ENCODE measurements at places on chromosomes 1 and 21. TPM values are rescaled to one million over a fixed set of nuclear protein-coding genes. Genes with fewer than 3 reads are reported as not detected.

DNA sequence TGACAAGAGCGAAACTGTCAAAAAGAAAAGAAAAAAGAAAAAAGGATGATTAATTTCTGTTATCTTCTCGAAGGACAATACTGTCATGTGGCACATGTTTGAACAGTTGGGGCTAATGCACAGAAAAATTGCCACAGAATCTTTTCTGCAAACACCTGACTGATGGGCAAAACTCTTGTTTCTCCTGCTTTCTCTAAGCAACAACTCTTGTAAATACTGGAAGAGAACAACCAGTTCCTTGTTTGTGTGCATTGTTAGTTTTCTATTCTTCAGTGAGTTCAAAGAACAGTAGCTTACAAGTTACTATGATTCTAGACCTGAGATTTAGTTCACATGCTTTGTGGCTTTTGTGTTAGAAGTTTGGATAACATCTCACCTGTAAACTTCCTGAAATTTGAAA lies 60.7 kb downstream of the CDC14A start:
- DNase-seq = no peak

- no peak for DNase-seq
Observed at GRCh38 chr1:180636138-180636537, 4.3 kb downstream of the XPR1 start.

DNA sequence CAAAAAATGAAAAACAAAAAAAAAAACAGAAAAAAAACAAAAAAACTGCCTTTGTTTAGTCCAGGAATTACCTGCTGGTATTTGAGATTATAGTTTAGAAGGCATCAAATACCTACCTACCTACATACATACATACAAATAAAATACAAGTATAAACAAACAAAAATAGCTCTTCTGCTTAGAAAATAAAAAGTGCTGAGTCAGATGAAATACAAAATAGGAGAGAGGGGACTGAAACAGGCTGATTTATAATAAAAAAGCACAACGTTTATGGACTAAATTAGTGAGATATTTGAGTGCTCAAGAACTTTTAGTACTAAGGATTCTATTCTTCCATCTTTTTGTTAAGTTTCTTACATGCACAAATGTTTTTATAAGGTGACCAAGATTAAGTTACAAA lies 980.8 kb downstream of the PLA2G4A start:
- DNase-seq = no peak

DNA sequence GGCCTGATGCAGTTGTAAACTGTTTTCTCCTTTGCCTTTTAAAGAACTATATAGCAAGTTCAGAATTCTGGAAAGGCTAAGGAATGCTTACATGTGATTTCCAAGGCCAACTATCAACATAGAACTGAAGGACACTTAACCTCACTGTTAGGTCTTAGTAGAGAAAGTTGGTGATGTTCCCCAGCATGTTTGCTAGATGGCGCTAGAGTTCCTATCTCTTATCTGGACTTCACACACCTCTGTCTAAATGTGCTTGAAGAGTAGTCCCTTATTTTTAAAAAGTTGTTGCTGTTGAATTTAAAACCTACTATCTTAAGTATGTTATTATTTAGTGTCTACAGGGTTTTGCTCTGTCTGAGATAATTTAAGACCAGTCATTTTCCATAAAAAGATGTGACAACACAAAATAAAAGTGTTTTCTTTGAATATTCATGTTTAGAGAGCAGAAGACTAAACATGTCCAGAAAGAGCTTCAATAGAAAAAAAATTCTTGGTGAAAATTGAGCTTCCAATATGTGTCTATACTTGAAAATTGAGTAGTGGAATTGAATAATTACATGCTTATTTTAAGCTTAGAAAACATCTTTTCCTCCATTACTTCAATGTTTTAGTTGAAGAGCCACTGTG lies 237.3 kb downstream of the S1PR1 start:
- DNase-seq = no peak

DNA sequence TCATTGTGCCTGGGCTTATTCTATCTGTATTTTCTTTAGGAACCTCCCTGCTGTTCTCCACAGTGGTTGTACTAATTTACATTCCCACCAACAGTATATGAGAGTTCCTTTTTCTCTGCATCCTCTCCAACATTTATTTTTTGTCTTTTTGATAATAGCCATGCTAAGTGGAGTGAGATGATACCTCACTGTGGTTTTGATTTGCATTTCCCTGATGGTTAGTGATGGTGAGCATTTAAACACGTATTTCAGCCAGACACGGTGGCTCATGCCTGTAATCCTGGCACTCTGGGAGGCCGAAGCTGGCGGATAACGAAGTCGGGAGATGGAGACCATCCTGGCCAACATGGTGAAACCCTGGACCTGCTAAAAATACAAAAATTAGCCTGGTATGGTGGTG lies 57.9 kb downstream of the SLAMF6 start:
- DNase-seq = no peak

DNA sequence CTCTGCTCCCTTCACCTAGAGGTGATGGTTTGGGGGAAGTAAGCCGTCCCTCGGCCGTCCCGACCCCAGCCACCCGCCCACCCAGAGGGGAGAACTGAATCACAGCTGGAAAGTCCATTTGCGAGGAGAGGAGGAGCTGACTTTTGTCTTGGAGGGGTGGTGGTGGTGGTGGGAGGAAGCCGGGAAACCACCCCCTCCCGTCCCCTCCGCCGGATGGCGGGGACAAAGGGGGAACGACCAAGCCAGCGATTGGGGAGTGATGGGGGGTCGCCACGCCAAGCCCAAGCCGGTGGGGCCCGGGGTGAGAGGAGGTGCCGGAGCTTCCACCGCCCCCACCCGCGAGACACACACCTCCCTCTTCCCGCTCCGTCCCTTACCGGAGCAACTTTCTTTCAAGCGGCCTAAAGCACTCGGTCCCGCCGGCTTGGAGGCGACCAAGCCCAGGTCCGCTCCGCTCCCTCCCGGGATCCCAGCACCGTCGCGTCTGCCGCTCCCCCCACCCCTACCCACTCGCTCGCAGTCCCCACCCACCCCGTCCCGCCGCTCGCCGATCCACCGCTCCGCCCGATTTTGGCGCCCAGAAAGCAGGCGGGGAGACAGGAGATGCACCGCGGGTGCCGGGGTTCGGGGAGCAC lies 540 bp downstream of the ARHGEF2 start:
- peak; percentile 41 for DNase-seq

DNA sequence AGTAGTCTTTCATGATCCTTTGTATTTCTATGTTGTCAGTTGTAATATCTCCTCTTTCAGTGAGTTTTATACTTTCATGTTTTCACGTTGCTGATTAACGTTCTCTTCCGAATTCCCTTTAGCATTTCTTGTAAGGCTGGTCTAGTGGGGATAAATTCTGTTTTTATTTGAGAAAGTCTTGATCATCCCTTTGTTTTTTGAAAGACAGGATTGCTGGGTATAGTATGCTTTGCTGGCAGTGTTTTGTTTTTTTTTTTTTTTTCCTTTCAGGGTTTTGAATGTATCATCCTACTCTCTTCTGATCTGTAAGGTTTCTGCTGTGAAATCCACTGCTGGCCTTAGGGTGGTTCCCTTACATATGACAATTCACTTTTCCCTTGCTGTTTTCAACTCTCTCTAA lies 74.4 kb downstream of the SCMH1 start:
- no peak for DNase-seq

GRCh38 chr1:110003747-110004428 lies 19.3 kb downstream of the AHCYL1 start:
- DNase-seq = peak; percentile 27

GRCh38 chr1:116824631-116825206 lies 70.5 kb downstream of the CD2 start:
- DNase-seq = no peak

- no peak for DNase-seq
Observed at GRCh38 chr1:33782776-33783175, 81.1 kb upstream of the HMGB4 start.

DNA sequence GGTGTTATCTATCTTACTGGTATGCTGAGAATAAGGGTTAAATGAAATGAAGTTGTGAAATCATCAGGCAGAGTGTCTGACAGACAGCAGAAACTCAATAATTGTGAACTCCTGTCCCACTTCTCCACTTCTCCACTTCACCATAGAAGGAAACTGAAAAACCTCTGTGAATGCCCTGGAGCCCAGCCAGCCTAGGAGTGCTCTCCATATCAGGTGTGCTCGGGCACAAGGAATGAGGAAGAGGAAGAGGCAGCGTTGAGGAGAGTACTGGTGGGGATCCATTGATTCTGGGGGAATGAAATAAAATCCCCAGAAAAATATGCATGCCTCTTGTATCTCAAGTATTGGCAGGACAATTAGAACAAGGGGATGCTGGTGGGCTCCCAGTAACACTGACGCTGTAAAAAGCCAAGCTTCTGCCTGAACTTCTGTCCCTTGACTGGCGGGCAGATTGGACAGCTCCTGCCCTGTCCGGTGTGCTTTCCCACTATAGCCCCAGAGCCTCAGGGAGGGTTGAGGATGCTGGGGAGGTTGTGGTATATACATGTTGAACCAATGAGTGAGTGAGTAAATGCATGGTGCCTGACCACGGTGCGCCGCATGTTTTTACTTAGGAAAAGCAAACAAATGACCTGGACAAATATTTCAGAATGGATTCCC lies 47.7 kb downstream of the NMNAT2 start:
- no peak for DNase-seq

- DNase-seq = peak; percentile 92
Observed at GRCh38 chr1:151510957-151511635, at the start of gene CGN. CGN (plus strand) TSS chr1:151511387; CDS start chr1:151518520, 7,133 bp downstream.

DNA sequence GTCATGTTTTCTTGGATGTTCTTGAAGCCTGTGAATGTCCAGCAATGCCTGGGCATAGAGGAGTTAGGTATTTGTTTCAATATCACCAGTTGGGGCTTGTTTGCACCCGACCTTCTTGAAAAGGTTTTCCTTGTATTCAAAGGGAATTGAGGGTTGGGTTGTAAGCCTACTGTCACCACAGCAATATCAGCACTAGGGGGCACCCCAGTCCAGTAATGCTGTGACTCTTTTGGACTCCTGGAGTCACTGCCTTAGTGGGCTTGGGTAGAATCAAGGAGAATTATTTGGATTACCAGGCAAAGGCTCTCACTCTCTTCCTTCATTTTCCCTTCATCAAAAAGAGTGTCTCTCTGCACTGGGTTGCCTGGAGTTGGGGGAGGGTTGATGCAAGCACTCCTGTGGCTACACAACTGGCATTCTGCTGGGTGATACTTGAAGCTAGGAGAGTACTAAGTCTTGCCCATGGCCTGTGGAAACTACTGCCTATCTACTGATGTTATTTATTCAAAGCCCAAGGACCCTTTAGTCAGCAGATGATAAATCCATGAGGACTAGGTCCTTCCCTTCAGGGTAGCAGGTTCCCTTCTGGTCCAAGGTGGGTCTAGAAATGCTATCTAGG lies 34.5 kb downstream of the OR10R2 start:
- peak; percentile 7 for DNase-seq

DNA sequence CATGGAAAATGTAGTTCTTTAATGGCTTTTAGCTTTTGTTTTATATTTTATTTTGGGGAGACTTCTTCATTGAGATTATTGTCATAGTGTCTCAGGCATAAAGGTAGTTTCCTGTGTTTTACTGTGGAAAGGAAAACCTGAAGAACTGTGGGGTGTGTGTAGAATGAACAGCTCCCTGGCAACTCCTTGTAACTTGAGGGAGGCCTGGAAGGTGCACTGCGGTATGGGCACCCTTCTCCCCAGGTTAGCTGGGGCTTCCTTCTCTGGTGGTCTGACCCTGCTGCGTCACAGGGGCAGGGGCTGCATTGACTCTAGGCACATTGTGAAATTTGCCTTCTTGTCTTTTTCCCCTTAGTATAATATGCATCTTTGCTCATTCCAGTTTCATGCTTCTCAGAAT lies 1.7 kb downstream of the ATP1B1 start:
- no peak for DNase-seq

DNA sequence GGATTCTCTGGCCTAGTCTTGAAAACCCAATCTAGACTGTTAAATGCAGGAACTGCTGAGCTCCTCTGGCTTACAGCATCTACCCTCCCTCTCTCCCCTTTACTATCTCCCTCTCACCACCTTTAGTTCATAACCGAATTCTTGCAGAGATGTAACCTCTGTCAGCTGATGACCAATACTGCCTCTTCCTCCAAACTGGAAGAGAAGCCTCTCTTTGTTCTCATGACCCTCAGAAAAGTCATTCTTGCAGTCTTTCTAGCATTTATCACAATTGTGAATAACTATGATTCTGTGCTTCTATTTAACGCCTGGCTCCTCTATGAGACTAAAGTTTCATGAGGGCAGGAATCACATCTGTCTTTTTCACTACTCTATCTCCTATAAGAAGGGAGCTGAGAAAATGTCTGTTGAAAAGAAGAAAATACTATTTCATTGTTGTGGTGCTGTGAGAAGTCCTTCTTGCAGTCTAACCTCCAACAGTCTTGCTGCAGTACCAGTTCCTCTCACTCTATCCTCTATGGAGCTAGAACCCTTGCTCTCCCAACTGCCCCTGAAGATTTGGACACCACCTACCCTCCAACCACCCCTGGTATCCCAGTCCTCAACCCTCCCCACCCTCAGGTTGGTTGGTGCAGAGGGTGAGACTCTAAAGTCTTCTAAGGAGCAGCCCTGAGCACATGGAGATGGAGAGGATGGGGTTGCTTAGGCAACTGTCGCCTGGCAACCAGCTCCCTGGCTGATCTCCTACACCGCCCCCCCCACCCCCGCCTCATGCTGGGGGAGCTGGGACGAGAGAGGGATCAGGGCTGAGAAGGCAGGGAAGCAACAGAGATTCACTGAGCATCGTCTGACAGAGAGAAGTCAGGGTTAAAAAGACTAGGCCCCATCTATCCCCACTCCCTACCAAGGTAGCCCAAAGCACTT lies 13.9 kb downstream of the MEF2D start:
- DNase-seq = no peak

- no peak for DNase-seq
Observed at GRCh38 chr1:5889901-5890300, 102.3 kb downstream of the NPHP4 start.

GRCh38 chr21:42609811-42610210 lies 43.6 kb upstream of the PDE9A start:
- DNase-seq = no peak

DNA sequence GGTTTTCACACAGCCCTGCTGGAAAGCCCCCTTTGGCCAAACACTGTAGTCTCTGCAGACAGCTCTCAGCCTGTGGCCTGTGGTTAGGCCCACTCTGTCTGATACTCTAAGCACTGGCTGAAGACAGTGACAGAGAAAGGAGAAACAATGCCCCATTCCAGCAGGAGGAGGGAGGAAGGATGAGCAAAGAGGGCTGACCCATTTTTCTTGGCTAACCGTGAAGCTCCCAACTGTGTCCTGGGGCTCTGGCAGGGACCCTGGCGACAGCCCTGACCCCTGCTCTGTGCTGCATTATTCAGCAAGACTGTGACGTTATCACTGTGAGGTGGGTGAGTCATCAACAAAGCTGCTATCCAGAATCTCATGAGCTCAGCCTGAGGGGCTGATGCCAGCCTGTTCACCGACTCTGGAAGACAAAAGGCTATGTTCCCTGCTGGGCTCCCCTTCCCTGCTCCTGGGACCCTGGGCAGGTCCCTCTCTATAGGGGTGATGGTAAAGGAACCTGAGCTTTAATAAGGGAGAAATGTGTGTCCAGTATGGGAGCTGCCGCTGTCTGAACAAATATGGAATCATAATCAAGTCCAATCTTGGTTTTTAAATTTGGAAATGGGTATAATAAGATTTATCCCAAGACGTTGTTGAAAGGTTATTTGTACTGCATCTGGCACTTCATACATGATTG lies 107.0 kb downstream of the RHOU start:
- DNase-seq = no peak

Gene FLG
- total RNA-seq = not detected

Gene MFAP2
- total RNA-seq = not detected

Gene CR1L
- not detected for total RNA-seq

Gene ESRRG
- total RNA-seq = not detected

Gene CASQ1
- not detected for total RNA-seq

Gene SYCP1
- total RNA-seq = not detected
